Suppressor macrophage (primary cell): ENCODE measurements at places on chromosomes 5 and 9.

- no peak for DNase-seq
Measured at GRCh38 chr5:151028717-151029116, 8.3 kb downstream of the GPX3 start.

DNA sequence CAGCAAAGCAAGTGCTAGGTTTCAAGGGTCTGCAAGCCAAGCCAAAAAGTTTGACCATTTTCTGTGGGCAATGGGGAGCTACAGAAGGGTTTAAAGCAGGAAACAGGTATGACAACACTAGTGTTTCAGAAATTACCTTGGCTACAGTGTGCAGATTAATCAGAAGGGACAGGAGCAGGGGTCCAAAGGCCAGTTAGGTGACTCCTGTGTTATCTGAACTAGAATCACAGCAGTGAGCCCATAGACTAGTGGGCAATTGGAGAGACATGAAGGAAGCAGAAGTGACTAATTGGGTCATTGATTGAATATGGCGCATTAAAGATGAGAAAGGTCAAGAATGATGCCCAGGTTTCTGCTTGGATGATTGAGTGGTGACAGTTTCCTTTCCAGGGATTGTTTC lies 41.4 kb upstream of the TGFBR1 start:
- DNase-seq, result no peak

- no peak for DNase-seq
Measured at GRCh38 chr5:32499261-32499660, 54.7 kb upstream of the ZFR start.

DNA sequence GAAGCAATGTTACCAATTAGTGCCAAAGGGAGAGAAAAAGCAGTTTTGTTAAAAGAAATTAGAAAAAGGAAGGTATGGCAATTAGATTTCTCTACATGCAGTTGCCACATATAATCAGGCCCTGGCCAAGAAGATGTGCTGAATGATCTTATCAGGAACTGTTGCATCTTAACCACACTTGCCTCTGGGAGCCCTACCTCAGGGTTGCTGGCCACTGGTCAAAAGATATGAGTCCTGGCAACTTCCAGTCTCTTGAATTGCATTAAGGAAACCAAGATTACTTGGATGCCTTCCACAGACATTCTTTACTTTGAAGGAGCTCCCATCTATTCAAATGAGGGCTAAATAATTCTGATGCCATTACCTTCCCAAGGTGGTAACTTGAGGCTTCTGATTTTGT lies 60.4 kb downstream of the TNC start:
- no peak for DNase-seq

DNA sequence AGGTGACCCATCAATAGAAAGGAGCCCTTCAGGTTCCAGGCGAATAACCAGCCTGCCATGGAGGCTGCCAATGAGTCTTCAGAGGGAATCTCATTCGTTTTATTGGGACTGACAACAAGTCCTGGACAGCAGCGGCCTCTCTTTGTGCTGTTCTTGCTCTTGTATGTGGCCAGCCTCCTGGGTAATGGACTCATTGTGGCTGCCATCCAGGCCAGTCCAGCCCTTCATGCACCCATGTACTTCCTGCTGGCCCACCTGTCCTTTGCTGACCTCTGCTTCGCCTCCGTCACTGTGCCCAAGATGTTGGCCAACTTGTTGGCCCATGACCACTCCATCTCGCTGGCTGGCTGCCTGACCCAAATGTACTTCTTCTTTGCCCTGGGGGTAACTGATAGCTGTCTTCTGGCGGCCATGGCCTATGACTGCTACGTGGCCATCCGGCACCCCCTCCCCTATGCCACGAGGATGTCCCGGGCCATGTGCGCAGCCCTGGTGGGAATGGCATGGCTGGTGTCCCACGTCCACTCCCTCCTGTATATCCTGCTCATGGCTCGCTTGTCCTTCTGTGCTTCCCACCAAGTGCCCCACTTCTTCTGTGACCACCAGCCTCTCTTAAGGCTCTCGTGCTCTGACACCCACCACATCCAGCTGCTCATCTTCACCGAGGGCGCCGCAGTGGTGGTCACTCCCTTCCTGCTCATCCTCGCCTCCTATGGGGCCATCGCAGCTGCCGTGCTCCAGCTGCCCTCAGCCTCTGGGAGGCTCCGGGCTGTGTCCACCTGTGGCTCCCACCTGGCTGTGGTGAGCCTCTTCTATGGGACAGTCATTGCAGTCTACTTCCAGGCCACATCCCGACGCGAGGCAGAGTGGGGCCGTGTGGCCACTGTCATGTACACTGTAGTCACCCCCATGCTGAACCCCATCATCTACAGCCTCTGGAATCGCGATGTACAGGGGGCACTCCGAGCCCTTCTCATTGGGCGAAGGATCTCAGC lies at the start of gene OR1K1:
OR1K1 (plus strand) TSS at position 58 of the 995 bp plus-strand sequence; CDS start at position 58, 0 bp downstream.
- no peak for DNase-seq

DNA sequence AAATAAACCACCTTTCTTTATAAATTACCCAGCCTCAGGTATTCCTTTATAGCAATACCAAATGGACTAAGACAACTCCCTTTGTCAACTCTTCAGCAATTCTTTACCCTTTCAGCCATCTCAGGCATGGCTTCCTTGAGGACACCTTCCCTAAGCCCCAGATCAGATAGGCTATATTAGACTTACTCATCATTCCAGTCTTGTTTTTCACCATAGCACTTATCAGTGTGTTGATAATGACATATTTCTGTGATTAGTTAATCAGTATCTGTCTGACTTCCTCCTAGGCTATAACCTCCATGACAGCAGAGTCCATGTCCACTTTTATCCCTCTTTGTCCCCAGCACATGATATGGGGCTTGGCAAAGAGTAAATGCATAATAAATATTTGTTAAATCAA lies 238.1 kb downstream of the ACTL7B start:
- DNase-seq, result no peak

GRCh38 chr9:87685441-87685840 lies 40.5 kb upstream of the CTSL start:
- peak; percentile 74 for DNase-seq

- no peak for DNase-seq
Measured at GRCh38 chr5:40599676-40600075, 80.0 kb upstream of the PTGER4 start.

GRCh38 chr9:105751761-105752160 lies 57.4 kb downstream of the TMEM38B start:
- DNase-seq, result no peak

GRCh38 chr5:16713386-16713928 lies 96.7 kb upstream of the RETREG1 start:
- DNase-seq, result no peak

- DNase-seq, result no peak
Measured at GRCh38 chr5:173323799-173324114, 4.5 kb downstream of the STC2 start.

- no peak for DNase-seq
Measured at GRCh38 chr5:139245637-139246339, 47.6 kb upstream of the SIL1 start.

DNA sequence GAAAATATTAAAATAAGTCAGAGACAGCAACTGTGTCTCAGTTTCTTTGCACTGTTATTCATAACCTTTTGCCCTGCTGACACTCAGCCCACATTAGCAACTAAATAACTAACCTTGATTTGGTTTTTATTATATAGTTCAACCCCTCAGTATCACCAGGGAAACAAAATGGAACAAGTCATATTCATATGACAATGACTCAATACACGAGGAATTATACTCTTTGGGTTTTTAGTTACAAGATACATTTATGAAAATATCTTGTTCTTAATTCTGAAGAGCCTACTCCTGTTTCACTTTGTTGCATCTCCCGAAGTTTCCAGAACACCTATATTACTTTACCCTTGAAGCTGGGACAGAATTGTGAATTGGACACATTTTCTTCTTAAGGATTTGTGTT lies 845.4 kb downstream of the EFNA5 start:
- DNase-seq, result no peak

DNA sequence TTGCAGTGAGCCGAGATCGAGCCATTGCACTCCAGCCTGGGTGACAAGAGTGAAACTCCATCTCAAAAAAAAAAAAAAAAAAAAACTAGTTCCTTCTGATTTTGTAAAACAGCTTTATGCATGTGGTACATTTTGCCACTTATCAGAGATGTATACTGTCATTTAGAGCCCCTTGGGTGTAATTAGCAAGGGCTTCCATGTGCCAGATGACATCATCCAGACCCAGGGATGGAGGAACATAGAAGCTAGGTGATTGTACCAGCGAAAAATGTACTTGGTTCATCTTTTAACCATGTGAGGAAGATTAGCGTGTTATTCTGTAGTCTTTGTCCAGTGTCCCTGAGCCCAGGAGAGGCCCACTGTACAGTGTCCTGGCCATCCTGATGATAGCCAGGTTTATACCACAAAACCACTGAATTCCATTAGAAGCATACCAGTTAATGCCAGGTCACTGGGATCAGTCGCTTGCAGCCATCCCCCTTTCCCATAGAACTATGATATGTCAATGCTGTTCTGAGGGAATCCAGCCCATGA lies 239.3 kb upstream of the SGCD start:
- DNase-seq, result no peak

DNA sequence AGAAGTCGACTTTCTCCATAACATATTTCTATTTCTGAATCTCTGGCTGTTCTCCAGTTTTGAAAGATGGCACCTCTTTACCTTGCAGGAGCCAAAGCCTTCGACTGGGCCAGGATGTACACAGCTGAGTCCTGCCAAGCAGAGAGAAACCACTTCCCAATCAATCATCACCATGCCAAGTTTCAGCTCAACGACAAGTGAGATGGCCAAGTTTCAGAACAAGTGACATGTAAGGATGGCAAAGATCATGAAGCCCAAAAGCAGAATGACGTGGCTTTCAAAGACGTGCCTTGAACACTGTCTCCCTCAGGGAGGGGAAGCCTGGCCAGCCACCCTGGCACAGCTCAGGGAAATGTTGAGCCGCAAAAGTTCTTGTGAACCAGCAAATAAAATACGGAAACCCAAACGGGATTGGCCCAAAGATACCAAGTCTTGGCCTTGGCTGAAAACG lies 17.7 kb downstream of the STK10 start:
- DNase-seq, result no peak

DNA sequence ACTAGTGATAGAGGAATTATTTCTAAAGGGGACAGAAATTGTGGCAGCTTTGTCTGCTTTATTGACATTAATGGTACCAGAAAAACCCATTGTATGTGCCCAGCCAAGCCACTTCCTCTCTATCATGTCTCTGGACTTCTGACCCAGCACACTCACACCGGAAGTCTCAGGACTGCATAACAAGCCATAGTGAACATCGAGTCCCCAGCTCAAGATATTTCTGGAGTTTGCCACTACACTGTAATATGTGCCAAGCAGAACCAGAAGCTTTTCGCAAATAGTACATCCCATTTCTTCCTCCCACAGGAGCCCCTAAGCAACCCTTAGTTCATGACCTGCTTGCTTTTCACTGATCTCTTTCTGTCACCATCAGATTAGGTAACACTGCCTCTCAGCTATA lies 187.4 kb upstream of the GHR start:
- no peak for DNase-seq

DNA sequence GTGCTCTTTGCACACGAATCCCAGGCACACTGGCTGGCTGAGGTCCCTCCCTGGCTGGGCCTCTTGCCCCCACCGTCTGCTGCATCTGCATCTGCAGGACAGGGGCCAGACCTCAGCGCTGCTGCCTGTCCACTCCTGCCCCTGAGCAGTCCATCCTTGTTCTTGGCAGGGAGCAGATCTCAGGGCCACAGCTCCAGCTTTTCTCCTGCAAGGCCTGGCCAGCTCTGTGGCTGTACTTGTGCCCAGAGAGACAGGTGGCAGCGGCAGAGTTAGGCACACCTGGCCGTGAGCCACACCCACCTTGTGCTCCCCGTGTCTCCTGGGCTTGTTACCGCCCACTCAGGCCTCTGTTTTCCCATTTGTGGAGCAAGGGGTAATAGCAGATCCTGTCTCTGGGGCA lies 13.9 kb downstream of the NEK6 start:
- DNase-seq, result no peak

DNA sequence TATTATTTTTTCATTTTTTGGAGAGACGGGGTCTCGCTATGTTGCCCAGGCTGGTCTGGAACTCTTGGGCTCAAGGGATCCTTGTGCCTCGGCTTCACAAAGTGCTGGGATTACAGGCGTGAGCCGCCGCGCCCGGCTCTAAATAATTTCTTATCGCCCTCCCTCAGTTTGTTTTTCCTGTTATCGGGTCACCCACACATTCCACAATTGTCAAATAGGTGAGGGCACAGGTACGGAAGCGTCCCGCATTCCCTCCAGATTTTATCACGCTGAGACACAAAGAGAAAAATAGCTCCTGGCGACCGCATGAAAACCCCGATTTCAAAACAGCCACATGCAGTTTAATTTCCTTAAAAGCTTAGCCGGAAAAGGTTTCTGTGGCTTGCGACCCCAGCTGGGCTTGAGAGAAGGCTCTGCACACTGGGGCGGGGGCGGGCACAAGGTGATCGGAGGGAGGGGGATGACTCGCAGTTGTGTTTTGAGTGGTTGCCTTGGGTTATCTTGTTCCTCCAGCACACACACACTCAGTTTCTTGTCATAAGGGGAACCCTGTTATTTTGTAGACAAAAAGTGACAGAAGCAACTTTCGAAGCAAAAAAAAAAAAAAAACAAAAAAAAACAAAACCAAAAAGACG lies 717 bp upstream of the IQGAP2 start:
- DNase-seq, result peak; percentile 91

GRCh38 chr5:154528005-154528594 lies 50.1 kb upstream of the HAND1 start:
- no peak for DNase-seq

GRCh38 chr5:139185589-139185988 lies 12.6 kb downstream of the SIL1 start:
- no peak for DNase-seq

- peak; percentile 24 for DNase-seq
Measured at GRCh38 chr9:4936277-4936676, 48.8 kb upstream of the JAK2 start.

DNA sequence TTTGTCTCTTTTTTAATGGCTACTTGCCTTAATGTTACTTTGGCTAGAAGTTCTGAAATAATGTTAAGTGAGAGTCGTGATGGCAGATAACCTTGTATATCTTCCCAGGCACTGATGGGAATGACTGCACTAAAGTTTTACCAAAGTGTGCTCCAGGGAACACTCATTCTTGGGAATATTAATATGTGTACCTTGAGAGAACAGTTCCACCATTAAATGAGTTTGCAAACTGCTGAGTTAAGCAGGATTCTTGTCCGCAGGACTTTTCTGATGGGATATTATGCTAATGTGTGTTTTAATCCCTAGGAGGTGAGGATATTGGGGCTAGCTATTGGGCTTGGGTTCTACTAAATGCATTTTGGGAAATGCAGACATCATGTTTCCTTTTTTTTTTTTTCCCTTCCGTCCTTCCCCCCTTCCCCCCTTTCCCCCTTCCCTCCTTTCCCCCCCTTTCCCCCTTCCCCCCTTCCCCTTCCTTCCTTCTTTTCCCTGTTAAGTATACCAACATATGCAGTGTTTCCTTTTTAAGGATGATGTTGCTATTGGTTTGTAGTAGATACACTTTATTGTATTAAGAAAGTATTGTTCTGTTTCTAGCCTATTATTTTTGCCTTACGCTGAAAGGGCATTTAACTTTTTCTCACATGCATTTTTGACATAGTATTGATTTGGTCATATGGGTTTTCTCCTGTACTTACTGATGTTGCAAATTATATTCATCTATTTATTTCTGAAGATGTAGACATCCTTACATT lies 15.5 kb downstream of the ZBTB34 start:
- DNase-seq, result no peak

- DNase-seq, result peak; percentile 68
Measured at GRCh38 chr5:76500633-76501393, 97.7 kb downstream of the IQGAP2 start.

GRCh38 chr9:16496908-16497307 lies 373.6 kb downstream of the BNC2 start:
- no peak for DNase-seq

GRCh38 chr5:112555691-112556090 lies 136.6 kb upstream of the EPB41L4A start:
- DNase-seq, result no peak
